ENCODE measurements at places on chromosomes 5 and 9.
A peak's percentile ranks its signal among the peaks of the same experiment; 100 is the strongest.

DNA sequence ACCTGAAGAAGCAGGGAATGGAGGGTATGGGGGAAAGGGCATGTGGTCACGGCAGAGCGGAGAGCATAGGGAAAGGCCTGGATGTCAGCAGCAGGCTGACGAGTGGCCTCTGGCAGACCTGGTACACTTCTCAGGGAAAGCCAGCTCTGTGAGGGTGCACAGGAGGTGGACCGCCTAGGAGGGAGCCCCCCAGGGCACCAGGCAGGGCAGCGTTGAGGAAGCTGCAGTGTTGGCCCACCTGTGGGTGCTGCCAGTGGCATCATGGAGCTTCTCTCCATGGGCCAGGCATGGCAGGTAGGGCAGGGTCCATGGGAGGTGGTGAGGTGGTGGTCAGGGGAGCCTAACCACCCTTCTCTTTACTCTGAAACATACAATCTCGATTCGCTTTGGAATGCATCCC, 143.0 kb upstream of the PITX1 start:
- DNase-seq = no peak

DNA sequence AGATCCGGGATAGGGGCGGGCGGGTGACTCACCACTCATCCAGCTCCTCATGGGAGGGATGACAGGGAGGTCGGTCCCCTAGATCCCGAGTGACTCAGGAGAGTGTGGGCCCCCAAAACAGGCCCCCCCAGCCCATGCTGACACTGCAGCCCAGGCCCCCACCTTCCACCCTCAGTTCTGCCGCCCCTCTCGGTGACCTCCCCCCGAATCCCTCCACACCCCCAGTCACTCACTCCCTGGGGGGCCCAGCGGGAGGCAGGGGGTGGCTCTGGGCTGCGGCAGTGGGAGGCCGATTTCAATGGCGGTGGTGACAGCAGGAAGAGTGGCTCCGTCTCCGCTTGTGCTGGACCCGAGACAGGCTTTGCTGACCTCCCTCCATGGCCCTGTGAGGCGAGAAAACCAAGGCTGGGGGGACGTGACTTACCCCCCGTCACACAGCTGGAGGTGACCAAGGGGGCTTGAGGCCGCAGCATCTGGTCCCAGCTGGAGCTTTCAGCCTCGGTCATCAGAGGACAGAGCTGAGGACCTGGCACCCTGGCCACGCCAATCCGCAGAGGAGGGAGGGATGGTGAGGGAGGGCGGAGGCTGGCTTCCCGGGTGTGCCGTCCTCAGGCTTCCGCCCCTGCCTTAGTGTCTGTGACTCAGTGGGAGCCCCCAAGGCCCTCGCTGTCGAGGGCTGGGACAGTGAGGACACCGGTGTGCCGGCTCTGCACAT, 9.0 kb downstream of the GPSM1 start:
- DNase-seq = no peak

GRCh38 chr9:77843076-77843870, 188.3 kb downstream of the GNAQ start:
- no peak for DNase-seq

DNA sequence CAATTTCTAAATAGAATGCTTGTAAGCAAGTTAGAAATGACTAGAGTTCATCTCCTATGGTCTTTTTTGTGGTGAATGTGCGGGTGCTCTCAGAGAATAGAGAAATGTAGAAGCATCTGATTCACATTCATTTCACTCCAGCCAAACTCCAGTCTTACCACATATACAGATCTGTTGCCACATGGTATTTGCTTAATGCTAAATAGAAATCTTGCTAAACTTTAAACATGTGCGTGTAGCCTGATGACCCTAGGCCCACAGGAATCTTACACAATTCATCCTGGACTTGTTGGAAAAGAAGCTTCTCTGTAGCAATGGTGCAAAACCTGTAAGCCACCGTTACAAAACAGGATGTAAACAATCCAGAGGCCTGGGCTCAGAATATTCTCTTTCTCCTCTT, 135.2 kb downstream of the PCSK1 start:
- peak; percentile 84 for DNase-seq

Measured in epithelial cell of esophagus (primary cell).